ENCODE measurements at places on chromosomes 11 and 22. TPM values are rescaled to one million over a fixed set of nuclear protein-coding genes. Genes with fewer than 3 reads are reported as not detected.

PIH1D2 gene
- total RNA-seq: 2.7 TPM

DDI1 gene
- total RNA-seq: not detected

CYB5R2 gene
- 7.9 TPM for total RNA-seq

CCDC15 gene
- 1.7 TPM for total RNA-seq

DRD2 gene
- not detected for total RNA-seq

- peaks cover 10% of the 10 kb centered on the region for H3K4me1 ChIP-seq
- no peak overlapping the region for H3K4me3 ChIP-seq
- H3K36me3 ChIP-seq: peaks cover 4% of the 10 kb centered on the region
- peak overlapping the region; percentile 79 for H3K27ac ChIP-seq
- DNase-seq: no peak
These were observed 1.3 kb upstream of the LIMK2 start for GRCh38 chr22:31210556-31211421.

DNA sequence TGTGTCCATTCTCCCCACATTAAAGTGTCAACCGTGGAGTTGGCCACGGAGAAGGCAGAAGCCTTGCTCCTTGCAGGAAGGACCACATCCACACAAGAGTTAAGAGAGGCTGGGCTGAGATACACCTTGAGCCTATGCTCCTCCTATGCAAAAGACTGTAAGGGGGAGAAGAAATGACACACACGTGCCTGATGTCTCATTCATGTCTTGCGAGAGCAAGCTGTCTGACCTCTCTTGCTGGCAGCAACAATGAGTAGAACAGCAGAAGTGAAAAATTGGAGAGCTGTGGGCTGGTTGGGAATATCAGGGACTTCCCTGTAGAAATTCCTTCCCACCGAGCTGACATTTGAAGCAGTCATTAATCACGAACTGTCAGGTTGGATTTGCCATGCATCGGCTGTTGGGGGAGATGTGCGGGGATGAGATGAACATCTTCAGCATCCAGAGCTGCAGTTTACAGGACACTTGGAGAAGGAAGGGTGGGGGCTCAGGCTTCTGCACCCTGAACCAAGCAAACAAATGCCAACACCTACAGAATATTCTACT lies 139.3 kb downstream of the MYO18B start:
- no peak overlapping the region for H3K27ac ChIP-seq
- no peak for DNase-seq
- H3K27me3 ChIP-seq: peaks cover 41% of the 10 kb centered on the region
- no peak overlapping the region for H3K4me3 ChIP-seq
- H3K4me1 ChIP-seq: no peaks in the 10 kb centered on the region

DNA sequence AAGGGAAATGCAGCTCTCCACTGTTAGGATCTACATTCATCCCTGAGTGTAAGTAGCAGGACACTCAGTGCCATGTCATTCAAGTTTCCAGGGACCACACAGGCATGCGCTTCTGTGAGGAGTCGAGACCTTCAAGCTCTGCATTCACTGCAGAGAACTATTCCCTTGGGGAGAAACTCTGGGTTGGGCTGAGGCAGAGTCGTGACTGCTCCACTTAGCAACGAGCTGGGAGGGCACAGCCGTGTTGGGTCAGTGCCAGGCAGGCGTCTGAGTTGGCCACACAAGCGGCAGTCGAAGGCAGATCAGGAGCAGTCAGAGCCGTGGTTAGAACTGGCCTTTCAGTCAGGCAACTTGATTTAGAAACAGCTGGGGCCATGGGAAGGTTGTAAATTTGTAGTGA lies 14.7 kb downstream of the MPEG1 start:
- no peaks in the 10 kb centered on the region for H3K27me3 ChIP-seq
- no peak overlapping the region for H3K27ac ChIP-seq
- peaks cover 51% of the 10 kb centered on the region for H3K36me3 ChIP-seq
- peak; percentile 93 for DNase-seq
- peaks cover 37% of the 10 kb centered on the region for H3K4me1 ChIP-seq

GRCh38 chr11:70409437-70409836 lies 11.1 kb downstream of the CTTN start:
- DNase-seq: no peak
- H3K4me1 ChIP-seq: no peaks in the 10 kb centered on the region
- H3K36me3 ChIP-seq: no peaks in the 10 kb centered on the region

- H3K4me1 ChIP-seq: no peaks in the 10 kb centered on the region
- no peaks in the 10 kb centered on the region for H3K27me3 ChIP-seq
- no peak overlapping the region for H3K27ac ChIP-seq
- peak; percentile 10 for DNase-seq
These were observed 473.8 kb upstream of the API5 start for GRCh38 chr11:42837994-42838393.

- H3K4me3 ChIP-seq: no peak overlapping the region
- no peaks in the 10 kb centered on the region for H3K36me3 ChIP-seq
- H3K27me3 ChIP-seq: no peaks in the 10 kb centered on the region
- no peaks in the 10 kb centered on the region for H3K4me1 ChIP-seq
- no peak overlapping the region for H3K27ac ChIP-seq
- DNase-seq: no peak
These were observed 29.1 kb downstream of the RTL6 start for GRCh38 chr22:44468973-44469372.

DNA sequence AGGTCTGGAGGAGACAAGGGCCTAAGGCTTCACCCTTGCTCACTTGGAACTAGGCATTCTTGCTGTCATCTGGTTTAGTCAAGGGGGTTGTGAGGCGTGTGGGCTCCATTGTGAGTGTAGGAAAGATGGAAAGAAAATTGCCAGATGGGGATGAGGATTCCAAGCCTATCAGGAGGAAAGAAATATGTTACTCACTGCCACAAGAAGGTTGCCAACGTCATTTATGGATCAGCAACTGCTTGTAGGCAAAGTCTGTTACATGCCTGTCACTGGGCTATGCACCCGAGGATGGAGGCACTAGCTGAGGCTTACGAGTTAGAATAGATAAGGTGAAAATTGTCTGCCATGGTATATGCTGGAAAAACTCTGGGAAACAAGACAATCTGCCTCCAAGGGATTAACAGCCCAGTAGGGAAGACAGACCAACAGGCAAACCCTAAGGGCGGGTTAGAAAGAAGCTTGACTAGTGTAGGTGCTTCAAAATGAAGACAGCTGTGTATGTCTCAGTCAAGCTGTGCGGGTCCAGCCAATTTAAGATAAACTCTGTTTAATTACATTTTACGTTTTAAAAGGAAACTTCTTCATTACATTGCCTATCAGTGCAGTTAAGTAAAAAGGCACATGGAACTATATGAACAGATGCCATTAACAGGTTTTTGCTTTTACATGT lies 47.4 kb downstream of the SNX19 start:
- no peak overlapping the region for H3K4me3 ChIP-seq
- no peaks in the 10 kb centered on the region for H3K27me3 ChIP-seq
- H3K36me3 ChIP-seq: no peaks in the 10 kb centered on the region
- no peaks in the 10 kb centered on the region for H3K4me1 ChIP-seq
- DNase-seq: peak; percentile 46
- no peak overlapping the region for H3K27ac ChIP-seq

DNA sequence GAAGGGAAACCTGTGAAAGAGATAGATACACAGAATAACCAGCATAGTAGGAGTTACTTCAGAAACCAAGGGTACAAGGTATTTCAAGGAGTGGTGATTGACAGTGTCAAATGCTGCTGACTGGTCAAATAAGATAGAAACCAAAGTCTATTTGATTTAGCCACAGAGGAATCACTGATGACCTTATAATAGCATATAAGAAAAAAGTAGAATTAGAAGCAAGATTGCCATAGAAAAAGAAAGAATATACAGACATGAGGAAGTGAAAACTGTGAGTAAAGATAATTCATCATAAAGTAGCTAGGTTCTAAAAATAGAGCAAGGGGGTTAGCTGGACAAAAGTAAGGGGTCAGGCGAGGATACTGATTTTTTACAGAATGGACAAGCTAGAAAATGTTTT lies 14.2 kb downstream of the ZBTB44 start:
- no peak for DNase-seq
- H3K4me1 ChIP-seq: no peaks in the 10 kb centered on the region
- H3K27ac ChIP-seq: no peak overlapping the region
- no peaks in the 10 kb centered on the region for H3K27me3 ChIP-seq
- peaks cover 7% of the 10 kb centered on the region for H3K36me3 ChIP-seq

DNA sequence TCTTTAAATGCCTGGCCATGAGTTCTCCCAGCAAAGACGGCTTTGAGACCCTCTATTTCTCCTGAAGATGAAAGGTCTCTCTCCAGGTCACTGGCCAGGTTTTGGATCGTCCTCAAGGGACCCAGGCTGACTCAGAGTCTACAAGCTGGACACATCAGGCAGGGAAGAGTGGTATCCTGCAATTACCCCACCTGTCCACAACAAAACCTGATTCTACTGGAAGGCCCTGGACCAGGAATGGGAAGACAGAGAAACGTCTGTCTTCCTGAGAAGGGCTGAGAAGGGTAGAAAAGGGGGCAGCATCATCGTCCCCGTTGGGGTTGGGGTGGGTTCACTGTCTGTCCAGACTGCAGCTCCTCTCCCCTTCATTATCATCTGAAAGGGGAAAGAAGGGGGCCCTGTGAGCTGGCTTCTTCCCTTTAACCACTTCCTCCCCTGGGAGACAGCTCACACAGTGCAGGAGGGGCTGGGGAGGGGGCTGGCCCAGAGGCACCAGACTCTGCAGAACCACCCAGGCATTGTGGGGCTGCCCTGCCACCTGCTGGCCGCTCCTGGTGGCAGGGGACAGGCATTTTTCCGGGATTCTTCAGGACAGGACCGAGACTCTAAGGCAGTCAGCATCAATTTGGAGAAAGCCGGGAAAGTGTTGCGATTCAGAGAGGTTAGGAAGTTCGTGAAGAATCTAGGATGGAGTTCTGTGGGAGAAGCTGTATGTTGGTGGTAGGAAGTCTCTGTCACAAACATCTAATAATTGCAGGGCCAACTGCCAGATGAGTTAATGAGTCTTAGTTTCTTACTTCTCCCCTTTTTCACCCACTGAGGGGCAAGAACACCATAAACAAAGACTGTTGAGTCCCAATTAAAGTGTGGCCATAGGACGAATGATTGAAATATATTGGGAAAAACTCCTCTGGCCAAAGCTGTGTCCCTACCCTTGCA lies 57.6 kb downstream of the SYN3 start:
- H3K4me3 ChIP-seq: no peak overlapping the region
- H3K36me3 ChIP-seq: no peaks in the 10 kb centered on the region
- no peak overlapping the region for H3K27ac ChIP-seq
- H3K27me3 ChIP-seq: no peaks in the 10 kb centered on the region

DNA sequence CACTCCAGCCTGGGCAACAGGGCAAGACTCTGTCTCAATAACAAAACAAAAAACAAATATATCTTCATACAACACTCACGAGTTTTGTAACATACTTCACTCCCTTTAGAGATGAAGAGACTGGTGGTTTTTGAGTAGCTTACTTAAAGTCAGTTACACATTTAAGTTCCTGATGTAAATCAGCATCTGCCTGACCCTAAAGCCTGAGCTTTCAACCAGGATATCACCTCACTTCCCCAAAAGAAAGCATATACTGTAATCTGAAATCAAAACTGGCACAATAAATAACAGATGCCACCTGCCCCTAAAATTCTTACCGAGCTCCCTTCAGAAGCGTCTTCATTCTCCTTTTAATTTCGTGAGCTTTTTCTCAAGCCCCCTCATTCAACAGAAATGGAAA lies 31.5 kb downstream of the LARGE1 start:
- no peaks in the 10 kb centered on the region for H3K4me1 ChIP-seq
- DNase-seq: no peak
- H3K27me3 ChIP-seq: no peaks in the 10 kb centered on the region

GRCh38 chr11:1548221-1549070 lies 23.6 kb downstream of the DUSP8 start:
- peak overlapping the region; percentile 60 for H3K27ac ChIP-seq
- H3K27me3 ChIP-seq: peaks cover 65% of the 10 kb centered on the region
- H3K4me1 ChIP-seq: peaks cover 13% of the 10 kb centered on the region
- H3K4me3 ChIP-seq: no peak overlapping the region
- no peak for DNase-seq
- no peaks in the 10 kb centered on the region for H3K36me3 ChIP-seq

DNA sequence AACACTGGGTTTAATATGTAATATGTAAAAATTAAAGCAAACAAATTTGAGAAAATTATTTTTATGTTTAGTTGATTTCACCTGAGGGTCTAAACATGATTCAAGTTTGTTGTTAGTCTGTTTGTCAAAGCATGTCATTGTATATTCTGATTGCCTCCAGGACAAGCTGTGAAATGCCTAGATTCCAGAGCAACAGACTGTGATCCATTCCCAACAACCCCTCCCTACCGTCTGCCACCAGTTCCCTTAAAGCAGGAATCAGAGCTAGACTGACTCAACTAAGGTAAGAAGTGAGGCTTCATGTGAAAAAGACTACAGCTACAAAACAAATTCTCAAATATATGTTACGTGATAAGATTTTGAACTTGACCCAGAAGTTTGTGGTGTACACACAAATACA lies 304.2 kb downstream of the RAB38 start:
- H3K36me3 ChIP-seq: no peaks in the 10 kb centered on the region
- H3K4me1 ChIP-seq: no peaks in the 10 kb centered on the region
- H3K27ac ChIP-seq: no peak overlapping the region
- DNase-seq: no peak
- no peaks in the 10 kb centered on the region for H3K27me3 ChIP-seq

GRCh38 chr22:39938509-39939111 lies 21.6 kb upstream of the TMA7B start:
- no peak for DNase-seq
- H3K27me3 ChIP-seq: no peaks in the 10 kb centered on the region
- H3K4me3 ChIP-seq: no peak overlapping the region
- H3K27ac ChIP-seq: no peak overlapping the region

GRCh38 chr22:23780146-23780748 lies 6.5 kb upstream of the SMARCB1 start:
- H3K36me3 ChIP-seq: no peaks in the 10 kb centered on the region
- no peak overlapping the region for H3K4me3 ChIP-seq
- no peak overlapping the region for H3K27ac ChIP-seq
- H3K27me3 ChIP-seq: no peaks in the 10 kb centered on the region
- no peaks in the 10 kb centered on the region for H3K4me1 ChIP-seq

GRCh38 chr11:75836417-75836816 lies 21.4 kb downstream of the UVRAG start:
- H3K27me3 ChIP-seq: no peaks in the 10 kb centered on the region
- H3K4me3 ChIP-seq: no peak overlapping the region
- H3K4me1 ChIP-seq: peaks cover 5% of the 10 kb centered on the region
- H3K36me3 ChIP-seq: peaks cover 5% of the 10 kb centered on the region

GRCh38 chr11:17790453-17790852 lies 55.9 kb downstream of the KCNC1 start:
- H3K27me3 ChIP-seq: no peaks in the 10 kb centered on the region
- H3K36me3 ChIP-seq: peaks cover 3% of the 10 kb centered on the region
- H3K27ac ChIP-seq: no peak overlapping the region
- no peaks in the 10 kb centered on the region for H3K4me1 ChIP-seq
- no peak for DNase-seq

GRCh38 chr11:122108192-122108799 lies 7.7 kb downstream of the BLID start:
- no peaks in the 10 kb centered on the region for H3K27me3 ChIP-seq
- H3K27ac ChIP-seq: no peak overlapping the region
- H3K36me3 ChIP-seq: no peaks in the 10 kb centered on the region
- DNase-seq: no peak
- H3K4me1 ChIP-seq: no peaks in the 10 kb centered on the region

DNA sequence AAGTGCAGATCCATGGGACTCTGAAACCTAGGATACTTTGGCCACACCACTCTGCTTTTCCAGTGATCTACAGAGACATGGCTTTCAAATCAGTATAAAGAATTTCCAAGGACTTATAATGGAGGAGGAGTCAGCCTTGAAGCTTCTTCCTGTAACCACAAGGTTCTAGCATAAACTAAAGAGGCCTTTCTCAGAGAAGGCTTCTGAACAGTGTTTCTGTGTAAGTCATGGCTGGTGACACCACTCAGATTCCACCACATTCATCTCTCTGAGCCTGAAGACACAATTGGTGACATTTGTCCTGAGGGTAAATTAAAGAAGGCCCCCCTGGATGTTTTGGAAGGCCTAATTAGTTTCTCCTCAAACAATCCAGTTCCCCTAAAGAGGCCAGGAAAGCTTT lies 29.0 kb upstream of the ADORA2A start:
- no peak for DNase-seq
- no peaks in the 10 kb centered on the region for H3K27me3 ChIP-seq
- no peaks in the 10 kb centered on the region for H3K36me3 ChIP-seq
- H3K27ac ChIP-seq: no peak overlapping the region
- H3K4me3 ChIP-seq: no peak overlapping the region
- H3K4me1 ChIP-seq: peaks cover 28% of the 10 kb centered on the region
